Activated CD8-positive, alpha-beta memory T cell treated with anti-CD3 and anti-CD28 coated beads for 4 hours (primary cell): ENCODE measurements at places on chromosomes 7 and 10.

DNA sequence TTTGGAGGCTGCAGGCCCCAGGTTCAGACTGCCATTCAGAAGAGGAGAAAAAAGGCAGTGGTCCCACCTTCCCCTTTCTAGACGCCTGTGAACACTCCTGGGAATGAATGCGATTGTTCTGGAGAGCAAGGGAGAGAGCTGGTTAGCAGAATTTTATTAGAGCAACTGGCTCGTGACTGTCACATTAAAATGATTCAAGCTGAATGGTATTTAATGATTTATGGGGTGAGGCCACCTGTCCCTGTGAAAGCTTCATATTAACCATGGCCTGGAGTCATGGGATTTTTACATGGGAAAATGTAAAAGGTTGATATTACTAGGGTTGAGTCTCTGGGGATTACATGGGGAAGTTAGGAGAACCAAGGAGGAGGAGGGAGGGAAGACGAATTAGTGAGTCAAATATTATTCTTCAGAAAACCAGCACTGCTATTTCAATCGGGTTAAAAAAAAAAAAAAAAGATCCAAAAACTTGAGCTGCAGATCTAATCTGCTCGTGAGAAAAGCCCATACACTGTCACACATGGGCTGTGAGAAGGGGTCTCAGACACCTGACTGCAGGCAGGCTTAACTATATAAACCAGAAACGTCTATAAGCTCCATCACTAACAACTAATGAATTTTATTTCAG, 8.3 kb downstream of the CXCL12 start:
- DNase-seq, result no peak

DNA sequence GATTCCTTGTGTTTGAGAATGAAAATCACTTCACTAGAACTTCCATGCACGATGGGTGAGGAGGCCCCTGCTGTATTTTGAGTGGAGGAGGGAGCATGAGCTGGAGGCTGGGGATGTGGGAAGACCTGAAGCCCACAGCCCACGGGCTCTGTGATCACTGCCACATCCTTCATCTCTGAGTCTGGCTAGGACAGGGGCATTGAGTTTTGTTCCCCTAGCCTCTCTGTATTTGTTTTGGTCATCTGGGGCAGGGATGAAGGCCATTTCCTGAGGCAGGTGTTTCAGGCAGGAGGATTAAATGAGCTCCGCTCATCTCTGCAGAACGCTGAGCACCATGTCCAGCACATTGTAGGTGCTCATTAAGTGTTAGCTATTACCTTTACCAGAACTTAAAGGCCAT, 293.6 kb downstream of the GLRX3 start:
- no peak for DNase-seq

DNA sequence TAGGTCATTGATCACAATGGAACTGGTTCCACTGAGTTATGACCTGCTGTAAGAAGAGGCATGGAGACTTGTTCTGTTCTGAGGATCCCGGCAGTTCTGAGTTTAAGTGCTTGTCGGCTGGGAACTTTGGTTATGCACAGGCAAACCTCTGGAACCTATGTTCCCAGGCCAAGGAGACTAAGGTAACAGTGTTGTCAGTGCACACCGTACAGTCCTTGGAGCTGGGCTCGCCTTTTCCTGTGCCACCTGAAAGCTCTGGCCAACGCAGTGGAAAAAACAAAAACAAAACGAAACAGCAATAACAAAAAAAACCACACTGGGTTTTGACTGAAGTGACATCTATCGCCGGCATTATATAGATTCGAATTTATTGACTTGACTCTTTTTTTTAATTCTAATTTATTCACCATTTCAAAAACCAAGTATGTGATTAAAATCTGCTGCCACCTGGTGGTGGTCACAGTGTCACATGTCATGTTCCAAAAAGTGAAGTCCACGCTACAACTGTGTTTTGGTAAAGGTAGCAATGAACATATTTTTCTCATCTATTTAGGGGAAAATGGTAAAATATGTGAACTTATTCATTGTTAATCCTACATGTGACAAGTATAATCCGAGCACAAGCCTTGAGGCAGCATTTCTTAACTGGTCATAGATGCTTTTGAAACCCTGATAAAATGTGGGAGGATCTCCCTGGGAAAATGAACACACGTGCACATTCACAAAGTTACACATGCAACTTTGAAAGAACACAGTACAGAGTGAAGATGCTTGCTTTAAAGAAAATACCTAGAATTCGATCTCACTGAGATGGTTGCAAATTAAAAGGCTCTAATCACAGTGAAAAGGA, 113.8 kb upstream of the PPP2R2D start:
- no peak for DNase-seq

- DNase-seq, result peak; percentile 8
Observed at GRCh38 chr7:651032-651728, 75.3 kb upstream of the DNAAF5 start.
